Tibial artery (tissue), 4 donors: ENCODE measurements at places on chromosomes 2 and 18.

DNA sequence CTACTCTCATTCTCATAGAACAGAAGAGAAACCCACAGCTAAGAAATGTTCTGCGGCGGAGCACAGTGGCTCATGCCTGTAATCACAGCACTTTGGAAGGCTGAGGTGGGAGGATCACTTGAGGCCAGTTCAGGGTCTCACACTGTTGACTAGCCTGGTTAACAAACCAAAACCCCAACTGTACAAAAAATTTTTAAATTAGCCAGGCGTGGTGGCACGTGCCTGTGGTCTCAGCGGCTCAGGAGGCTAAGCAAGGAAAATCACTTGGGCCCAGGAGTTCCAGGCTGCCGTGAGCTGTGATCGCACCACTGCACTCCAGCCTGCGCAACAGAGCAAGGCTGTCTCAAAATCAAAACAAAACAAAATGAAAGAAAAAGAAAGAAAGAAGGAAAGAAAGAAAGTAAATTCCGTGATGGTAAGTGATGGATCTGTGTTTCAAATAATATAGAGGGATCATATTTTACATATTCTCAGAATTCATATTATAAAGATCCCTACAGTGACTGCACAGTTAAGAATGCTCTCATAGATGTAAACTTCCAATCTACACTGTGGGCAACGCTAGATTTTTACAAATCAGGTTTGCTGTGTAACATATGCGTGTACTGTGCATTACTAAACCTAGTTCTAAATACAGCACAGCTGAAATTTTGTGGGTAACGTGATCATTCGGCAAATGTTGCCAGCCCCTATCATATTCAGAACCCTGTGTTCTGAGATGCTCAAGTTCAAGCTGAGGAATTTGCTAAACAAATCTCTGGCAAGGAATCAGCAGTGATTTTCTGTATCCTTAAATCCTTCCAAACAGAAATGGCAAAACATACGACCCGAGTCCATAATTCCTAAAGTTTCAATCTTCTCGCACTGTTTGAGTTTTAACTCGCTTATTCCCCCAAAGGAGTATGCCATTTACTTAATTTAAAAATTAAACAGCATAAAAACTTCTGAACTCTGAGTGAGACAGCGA, 1.2 kb upstream of the RAB12 start:
- no peak for DNase-seq
- H3K4me1 ChIP-seq: peaks cover 29% of the 10 kb centered on the region
- H3K27ac ChIP-seq: peak overlapping the region; percentile 86
- no peaks in the 10 kb centered on the region for H3K27me3 ChIP-seq
- H3K4me3 ChIP-seq: peak overlapping the region; percentile 93

DNA sequence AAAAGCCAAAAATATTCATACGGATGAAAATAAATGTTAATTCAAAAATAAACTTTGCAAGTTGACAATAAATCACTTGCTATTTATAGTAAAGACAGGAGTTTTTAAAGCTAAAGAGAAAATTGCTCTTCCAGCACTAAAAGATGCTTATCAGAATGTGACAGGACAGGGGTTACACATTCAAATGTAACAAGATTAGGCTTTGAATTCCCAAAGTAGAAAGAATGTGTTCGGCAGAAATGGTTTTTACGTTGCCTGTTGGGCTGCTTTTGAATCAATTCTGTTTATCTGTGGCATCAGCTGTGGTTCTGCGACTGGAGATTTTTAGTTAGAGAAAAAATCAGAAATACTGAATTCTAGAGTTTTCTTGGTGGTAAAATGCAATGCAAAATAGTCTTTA, 669.4 kb downstream of the CPS1 start:
- no peaks in the 10 kb centered on the region for H3K4me1 ChIP-seq
- DNase-seq: no peak
- no peak overlapping the region for H3K4me3 ChIP-seq
- no peaks in the 10 kb centered on the region for H3K36me3 ChIP-seq

DNA sequence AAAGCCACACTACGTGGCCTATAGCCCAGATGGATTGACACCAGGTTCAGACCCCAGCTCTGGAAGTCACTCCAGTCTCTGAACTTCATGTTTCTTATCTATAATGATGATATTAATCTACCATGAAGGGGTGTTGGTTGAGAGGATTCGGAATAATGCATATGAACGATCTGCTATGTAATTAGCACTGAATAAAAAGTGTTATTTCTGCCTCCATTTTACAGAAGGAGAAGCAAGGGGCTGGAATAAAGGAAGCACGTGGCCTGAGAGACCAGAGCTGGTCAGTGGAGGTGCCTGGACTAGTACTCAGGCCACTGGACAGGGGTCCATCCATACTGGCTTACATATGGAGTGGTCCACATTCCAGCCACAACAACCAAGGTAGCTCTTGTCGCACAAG, 166.5 kb upstream of the MYCN start:
- no peak overlapping the region for H3K4me3 ChIP-seq
- H3K27ac ChIP-seq: no peak overlapping the region
- no peak for DNase-seq

DNA sequence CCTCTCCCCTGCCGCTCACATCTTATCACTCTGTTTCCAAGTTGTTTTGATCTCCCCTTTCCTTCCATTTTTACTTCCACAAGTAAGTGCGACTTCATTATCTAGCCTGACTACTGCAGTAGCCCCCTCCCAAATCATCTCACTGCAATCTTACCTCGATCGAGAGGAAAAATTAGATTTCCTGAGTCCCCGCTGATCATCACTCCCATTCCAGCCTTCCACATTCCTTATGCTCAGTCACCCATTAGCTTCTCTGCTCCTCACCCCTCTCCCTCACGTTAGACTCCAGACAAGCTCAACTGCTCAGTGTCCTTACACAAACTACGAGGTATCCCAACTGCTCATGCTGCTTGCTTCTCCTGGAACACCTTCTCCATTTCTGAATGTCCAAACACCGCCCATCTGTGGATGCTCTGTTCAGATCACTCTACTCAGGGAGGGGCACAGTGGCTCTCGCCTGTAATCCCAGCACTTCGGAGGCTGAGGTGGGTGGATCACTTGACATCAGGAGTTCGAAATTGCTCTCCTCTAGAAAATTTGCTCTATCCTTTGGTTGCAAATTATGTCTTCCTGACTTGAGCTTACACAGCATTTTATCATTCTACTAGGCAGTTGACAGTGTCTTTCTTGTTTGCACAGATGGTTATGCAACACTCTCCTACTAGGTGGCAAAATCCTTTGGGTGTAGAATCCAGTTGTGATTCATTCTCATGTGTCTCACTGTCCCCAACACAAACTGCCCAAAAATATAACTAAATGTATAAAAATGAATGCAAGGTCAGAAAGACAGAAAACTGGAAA, 96.5 kb downstream of the INO80D start:
- H3K27ac ChIP-seq: no peak overlapping the region

DNA sequence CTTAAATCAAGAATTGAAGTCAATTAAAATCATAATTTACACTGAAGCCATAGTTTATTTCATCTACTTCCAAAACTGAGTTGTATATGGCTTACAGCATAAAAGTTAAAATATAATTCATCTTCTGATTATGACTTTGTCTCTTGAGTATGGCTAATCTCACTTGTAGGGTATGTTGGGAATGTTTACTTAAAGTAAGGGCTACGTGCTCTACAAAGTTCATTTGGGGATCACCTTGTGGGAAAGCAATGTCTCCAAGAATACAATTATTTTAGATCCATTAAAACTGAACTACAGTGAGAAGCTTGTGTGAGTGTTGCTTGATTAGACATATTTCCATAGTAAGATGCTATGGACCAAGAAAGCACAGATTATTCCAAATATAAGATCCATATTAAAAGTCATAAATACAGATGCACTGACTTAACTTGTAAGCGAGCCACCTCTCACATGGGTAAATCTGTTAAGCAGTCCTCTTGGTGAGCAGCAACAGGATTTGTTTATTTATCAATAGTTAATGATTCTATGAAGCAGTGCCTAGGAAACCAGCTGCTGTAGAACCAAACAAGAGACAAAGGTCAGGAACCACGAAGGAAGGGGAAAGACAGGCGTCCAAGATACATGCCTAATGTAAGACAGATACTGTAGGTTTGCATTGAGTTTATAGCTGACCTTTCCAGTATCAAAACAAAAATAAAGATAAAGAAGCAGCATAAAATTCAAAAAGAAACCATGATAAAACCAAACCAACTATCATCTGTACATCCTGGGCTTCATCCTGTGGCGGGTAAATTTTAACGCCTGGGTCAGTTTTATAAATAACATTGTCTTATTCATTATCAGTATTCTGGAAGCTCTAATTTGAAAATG, 24.8 kb downstream of the DSG4 start:
- no peak for DNase-seq
- no peaks in the 10 kb centered on the region for H3K36me3 ChIP-seq
- no peak overlapping the region for H3K27ac ChIP-seq

DNA sequence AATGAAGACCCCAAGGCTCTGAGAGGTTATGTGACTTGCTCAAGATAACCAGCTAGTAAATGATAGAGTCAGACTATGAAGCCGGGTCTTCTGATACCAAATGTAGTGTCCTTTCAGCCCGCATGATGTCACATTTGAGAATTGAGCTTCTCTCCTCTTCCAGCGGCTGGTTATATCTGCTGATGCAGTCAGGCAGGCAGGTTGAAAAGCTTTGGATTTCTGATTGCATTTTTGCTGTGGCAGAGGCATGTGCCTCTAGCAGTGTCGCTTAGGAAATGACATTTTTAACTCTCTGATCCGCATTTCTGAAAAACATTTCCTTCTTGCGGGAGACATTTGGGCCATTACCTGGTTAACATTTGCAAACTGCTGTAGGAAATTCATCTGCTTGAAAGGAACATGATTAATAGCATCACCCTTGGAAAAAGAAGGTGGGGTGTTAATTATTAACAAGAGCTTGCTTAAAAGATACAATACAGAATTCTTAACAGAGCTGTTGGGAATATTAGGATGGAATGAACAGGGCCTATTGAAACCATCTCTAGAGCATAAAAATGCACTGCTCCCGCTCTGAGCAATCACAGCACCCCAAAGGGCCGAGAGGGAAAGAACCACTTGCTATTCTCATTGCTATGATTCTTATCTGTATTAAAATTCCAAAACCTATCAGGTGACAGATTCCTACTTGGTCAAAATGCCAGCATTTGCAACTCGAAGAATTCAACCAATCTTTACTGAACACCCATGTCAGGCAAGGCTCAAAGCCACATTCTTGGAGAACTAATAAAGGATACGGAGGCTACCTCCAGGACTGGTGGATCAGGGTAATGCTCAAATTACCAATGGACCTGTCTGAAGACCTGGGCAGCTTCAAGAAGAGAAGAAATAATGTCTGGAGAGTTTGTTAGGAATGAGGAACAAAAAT, 25.9 kb downstream of the MRO start:
- H3K27ac ChIP-seq: no peak overlapping the region
- no peaks in the 10 kb centered on the region for H3K36me3 ChIP-seq
- H3K4me1 ChIP-seq: no peaks in the 10 kb centered on the region

GRCh38 chr18:76656925-76657827, 162.1 kb upstream of the ZNF516 start:
- no peaks in the 10 kb centered on the region for H3K36me3 ChIP-seq
- no peak for DNase-seq
- H3K4me1 ChIP-seq: no peaks in the 10 kb centered on the region

DNA sequence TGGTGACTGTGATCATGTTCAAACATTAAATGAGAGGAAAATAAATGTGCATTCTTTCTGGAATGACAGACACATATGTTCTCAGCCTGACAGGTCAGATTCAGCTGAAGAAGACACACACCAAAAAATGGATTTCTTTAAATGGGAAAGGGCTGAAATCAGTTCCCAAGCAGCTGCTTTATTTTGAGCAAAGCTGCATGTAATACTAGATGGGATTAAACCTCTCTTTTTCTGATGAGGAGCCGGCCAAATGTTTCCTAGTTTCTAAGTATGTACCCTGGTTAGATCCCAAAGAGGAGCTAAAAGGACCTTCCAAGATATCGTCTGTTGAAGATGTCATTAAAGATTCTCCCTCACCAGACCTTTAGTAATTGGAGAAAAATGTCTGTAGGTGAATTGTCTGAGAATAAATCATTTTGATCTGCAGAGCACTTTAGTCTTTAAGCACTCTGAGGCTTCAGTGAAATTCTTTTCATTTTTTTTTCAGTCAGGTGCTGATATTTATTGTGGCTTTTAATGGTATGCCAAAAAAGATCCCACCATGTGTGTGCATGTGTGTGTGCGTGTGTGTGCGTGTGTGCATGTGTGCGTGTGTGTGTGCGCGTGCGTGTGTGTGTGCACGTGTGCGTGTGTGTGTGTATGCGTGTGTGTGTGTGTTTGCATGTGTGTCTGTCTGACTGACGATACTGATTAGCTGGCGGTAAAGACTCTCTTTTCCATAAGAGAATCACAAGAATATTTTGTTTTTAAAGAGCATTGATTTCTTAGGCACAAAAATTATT, 175.8 kb downstream of the IRS1 start:
- H3K36me3 ChIP-seq: no peaks in the 10 kb centered on the region
- no peaks in the 10 kb centered on the region for H3K4me1 ChIP-seq
- H3K27ac ChIP-seq: no peak overlapping the region
- no peak for DNase-seq
- no peaks in the 10 kb centered on the region for H3K27me3 ChIP-seq

DNA sequence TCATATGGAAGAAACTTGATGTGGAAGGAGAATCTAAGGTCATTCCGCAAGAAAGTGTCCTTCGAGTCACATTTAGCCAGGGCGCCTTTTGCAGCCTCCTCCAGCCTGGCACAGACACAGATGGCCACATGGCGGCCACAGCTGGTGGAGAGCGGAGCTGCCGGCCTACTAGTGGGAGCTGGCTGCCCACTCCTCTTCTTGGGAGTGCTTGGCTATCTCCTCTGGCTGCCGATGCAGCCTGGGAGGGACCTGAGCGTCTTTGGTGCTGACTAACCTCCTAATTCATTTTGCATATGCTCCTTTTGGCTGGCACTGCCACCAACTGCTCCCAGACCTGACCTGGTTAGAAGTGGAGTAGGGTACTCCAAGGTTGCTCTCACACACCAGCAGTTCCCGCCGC, 199.3 kb upstream of the MYT1L start:
- H3K36me3 ChIP-seq: no peaks in the 10 kb centered on the region
- DNase-seq: no peak
- no peak overlapping the region for H3K4me3 ChIP-seq

DNA sequence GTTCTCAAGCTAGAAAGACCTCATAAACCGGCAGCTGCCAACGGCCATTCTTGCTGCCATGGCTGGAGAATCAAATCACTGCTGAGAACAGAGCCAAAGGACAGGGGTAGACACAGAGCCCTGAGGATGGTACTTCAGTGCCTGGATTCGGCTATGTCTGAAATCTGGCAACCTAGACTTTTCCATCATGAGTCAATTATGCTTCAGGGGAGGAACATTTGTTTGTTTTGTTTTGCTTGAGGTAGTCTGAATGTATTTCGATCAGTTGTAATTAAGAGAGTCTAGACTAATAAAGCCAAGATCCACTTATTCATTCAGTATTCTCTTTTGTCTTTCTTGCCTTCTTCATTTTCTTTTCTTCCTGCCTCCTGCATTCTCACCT, 122.8 kb upstream of the SH3BP4 start:
- no peak overlapping the region for H3K27ac ChIP-seq
- no peaks in the 10 kb centered on the region for H3K36me3 ChIP-seq
- no peaks in the 10 kb centered on the region for H3K27me3 ChIP-seq

- H3K27ac ChIP-seq: no peak overlapping the region
- no peak for DNase-seq
- H3K4me3 ChIP-seq: no peak overlapping the region
- no peaks in the 10 kb centered on the region for H3K27me3 ChIP-seq
- H3K4me1 ChIP-seq: no peaks in the 10 kb centered on the region
Measured at GRCh38 chr2:95082477-95082876, 39.1 kb downstream of the MRPS5 start.

- H3K27me3 ChIP-seq: no peaks in the 10 kb centered on the region
- no peaks in the 10 kb centered on the region for H3K36me3 ChIP-seq
- H3K27ac ChIP-seq: peak overlapping the region; percentile 74
- no peaks in the 10 kb centered on the region for H3K4me1 ChIP-seq
Measured at GRCh38 chr2:64311191-64311910, 142.6 kb upstream of the LGALSL start.
